Left ventricle myocardium inferior (tissue), 1 donor: ENCODE measurements at places on chromosomes 7 and 10. TPM values are rescaled to one million over a fixed set of nuclear protein-coding genes. Genes with fewer than 3 reads are reported as not detected.

DNA sequence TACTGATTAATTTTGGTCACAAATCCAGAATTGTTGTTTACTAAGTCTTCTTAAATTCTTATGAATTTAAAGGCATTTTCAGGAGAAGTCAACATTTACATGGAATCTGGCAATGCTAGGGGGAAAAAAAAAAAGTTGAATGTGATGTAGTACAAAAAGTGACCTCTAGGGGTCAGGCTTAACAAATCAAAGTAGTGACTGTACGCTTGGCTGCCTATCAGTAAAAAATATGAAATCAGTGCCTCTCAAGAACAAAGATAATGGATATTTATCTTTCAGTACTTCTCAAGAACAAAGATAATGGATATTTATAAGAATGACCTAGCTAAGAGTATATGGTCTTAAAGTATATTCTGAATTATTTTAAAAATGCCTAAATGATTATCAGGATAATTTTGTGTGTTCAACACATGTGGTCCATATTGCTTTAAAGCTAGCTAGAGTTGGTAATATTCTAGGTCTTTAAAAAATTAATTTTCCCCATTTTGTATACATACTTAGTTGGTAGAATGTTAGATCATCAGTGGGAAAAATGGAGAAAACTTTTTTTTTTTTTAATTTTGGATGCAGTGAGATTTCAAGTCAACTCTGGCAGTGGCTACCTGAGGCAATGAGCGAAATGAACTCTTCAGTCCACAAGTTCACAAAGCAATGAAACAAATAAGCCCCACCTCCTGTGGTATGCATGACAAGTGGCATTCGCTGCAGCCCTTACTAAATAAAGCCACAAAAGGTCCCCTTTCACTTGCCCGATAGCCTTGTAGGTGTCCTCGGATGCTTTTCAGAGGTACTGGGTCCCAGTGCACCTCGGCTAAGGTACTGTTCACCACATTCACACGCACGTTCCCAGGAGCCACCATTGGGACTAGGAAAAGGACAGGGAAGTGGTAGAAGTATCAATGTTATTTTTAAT lies 51.2 kb upstream of the LAMB4 start:
- no peak for DNase-seq

Gene LRRN3
- total RNA-seq = 7.4 TPM

- no peak for DNase-seq
Observed at GRCh38 chr7:17404006-17404405, 105.6 kb downstream of the AHR start.

GRCh38 chr10:4170633-4171314 lies 385.8 kb upstream of the KLF6 start:
- DNase-seq = no peak

DNA sequence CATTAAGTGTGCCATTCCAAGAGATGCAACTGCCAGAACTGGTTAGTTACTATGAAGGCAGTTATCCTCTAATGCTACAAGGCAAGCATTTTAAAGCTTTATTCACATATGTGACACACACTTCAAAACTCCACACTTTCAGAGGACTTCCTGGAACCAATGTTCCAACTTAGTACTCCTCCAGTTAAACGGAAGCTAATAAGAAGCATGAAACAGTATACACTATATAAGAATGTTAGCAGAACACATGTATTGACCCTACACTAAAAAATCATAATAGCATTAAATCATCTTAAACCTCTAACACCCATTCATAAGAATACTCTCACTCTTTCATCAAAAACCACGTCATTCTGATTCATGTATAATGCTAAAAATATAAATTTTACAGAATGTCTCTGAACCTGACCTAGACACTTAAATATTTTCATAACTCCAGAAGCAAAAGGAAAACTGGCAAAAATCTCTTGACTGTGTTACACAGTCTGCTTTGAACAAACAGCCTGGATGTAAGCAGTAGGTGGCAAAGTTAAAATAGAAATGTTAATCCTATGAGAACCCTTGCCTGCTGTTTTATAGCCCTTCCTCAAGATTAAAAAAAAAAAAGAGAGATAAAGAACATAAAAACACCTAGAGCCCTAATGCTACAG lies 135.0 kb downstream of the SEMA3C start:
- no peak for DNase-seq

DNA sequence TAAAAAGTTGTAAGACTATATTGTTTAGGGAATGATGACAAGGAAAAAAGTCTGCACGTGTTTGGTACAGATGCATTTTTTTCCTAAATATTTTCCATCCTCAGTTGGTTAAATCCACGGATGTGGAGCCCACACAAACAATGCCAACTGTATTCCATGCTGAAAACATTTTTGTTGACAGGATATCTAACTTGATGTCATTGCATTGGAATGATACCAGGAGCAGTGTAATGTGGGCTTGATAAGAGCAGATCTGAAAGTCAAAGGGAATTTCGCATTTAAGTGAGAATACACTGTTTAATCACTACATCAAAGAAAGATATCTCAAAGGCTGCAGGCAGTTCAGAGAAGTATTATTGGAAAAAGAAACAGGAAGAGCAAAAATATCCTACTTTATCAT lies 49.5 kb upstream of the TMEM140 start:
- no peak for DNase-seq

DNA sequence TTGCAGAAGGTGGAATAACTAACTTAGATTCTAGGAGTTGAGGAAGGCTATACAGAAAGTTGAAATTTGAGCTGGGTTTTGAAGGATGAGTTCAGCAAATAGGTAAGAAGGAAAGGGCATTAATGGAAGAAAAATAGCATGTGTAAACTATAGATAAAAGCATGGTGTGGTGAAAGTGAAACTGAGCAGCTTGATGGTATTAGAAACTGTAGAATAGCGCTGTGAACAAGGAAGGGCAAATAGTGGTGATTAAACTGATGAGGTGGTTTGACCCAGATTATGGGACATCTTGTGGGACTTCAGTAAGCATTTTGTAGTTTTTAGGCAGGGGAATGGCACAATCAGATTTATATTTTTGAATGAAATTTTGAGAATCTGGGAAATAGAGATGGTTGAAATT lies 90.5 kb downstream of the EXOC6 start:
- DNase-seq = no peak
